ENCODE measurements at places on chromosomes 7 and 10.

- no peak overlapping the region for H3K4me3 ChIP-seq
- H3K27ac ChIP-seq = no peak overlapping the region
- no peaks in the 10 kb centered on the region for H3K27me3 ChIP-seq
Observed at GRCh38 chr7:127527561-127527960, 57.8 kb downstream of the GCC1 start.

DNA sequence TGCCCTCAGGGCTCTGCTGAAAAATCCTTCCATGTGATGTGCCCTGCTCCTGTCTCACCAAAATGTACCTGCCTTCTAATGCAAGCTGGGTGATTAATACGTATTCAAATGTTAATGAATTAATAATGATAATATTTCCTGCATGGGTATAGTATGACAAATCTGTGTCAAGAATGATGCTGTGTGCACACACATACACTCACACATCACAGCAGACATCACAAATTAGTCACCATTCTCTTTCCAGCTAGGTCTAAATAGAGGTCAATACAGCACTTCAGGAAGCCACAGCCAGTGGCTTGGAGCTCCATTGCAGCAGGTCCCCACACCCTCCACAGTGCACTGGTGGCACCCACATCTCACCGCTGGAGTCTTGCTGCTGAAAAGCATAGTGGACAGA, 681.2 kb upstream of the NRP1 start:
- no peaks in the 10 kb centered on the region for H3K4me1 ChIP-seq
- no peaks in the 10 kb centered on the region for H3K27me3 ChIP-seq
- no peaks in the 10 kb centered on the region for H3K36me3 ChIP-seq
- no peak overlapping the region for H3K4me3 ChIP-seq
- no peak for DNase-seq
- no peak overlapping the region for H3K27ac ChIP-seq

DNA sequence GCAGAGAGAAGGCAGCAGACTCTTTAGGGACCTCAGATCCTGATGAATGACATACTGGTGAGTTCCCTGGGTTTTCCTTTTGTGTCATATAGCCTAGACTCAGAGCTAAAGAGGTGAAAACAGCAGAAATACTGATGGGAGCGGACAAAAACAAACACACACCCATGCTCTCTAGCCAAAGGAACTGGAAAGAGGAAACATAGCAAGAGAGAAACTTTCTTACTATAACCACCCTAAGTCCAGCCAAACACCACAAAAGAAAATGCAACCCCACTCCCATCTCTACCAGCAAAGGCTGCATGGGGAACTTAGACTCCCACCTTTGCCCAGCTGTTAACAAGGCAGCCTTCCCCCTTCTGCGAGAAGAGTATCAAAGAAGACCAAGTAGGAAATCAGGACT, 16.3 kb downstream of the GSAP start:
- no peak overlapping the region for H3K27ac ChIP-seq
- no peaks in the 10 kb centered on the region for H3K36me3 ChIP-seq
- H3K4me1 ChIP-seq = no peaks in the 10 kb centered on the region

DNA sequence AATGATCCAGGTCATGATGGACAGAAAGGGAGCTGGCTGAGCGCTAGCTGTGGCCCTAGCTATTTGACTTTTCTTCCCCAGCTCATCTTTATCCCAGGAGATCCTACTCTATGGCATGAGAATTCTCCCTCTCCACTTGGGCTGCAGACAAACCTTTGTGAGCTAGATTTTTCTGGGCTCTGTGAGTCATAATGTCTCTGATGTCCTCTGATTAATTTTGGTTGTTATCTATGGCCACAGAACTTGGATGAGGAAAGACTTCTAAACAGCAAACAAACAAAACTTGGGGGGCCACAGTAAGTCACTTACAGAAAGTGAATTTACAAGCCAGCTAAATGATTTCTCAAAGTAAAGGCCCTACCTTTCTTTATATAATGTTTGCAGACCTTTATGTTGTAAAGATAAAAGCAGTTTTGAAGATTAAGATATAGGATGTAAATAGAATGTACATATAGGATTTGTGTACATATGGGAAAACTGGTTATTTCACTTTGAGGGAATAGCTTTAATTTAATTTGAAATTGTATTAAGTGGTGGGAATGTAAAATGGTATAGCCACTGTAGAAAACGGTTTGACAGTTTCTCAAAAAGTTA, 10.4 kb downstream of the ABLIM1 start:
- H3K4me3 ChIP-seq = no peak overlapping the region

DNA sequence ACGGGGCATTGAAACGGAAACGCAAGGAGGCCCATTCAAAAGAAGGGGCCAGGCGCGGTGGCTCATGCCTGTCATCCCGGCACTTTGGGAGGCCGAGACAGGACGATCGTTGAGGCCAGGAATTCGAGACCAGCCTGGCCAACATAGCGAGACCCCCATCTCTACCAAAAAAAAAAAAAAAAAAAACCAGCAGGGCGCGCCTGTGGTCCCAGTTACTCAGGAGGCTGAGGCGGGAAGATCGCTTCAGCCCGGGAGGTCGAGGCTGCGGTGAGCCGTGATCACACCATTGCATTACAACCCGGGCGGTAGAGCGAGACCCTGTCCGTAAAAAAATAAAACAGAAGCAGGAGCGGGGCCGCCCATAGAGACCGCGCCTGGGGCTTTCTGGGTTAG, 396 bp downstream of the PSMG3 start:
- H3K36me3 ChIP-seq = peaks cover 22% of the 10 kb centered on the region
- DNase-seq = peak; percentile 17
- no peaks in the 10 kb centered on the region for H3K27me3 ChIP-seq
- peaks cover 31% of the 10 kb centered on the region for H3K4me1 ChIP-seq
- H3K27ac ChIP-seq = no peak overlapping the region

DNA sequence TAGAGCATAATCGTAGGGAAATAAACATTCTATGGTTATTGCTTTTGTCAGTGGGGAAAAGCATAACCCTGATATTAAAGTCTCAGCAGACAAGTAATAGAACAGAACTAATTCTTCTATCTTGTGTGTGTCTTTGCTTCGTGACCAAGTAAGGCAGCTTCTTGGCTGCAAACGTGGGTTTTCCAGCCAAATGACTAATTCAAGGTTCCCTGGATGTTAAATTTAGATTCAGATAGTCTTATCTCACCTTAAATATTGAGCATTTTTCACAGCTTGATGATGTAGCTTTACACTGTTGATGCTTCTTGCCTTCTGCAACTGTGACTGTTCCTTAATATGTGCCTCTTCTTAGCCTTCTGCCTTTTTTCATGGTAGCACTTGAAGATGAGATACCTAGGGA, 113.0 kb downstream of the EXOC4 start:
- DNase-seq = no peak
- H3K27me3 ChIP-seq = no peaks in the 10 kb centered on the region
- H3K27ac ChIP-seq = peak overlapping the region; percentile 7
- no peaks in the 10 kb centered on the region for H3K36me3 ChIP-seq

DNA sequence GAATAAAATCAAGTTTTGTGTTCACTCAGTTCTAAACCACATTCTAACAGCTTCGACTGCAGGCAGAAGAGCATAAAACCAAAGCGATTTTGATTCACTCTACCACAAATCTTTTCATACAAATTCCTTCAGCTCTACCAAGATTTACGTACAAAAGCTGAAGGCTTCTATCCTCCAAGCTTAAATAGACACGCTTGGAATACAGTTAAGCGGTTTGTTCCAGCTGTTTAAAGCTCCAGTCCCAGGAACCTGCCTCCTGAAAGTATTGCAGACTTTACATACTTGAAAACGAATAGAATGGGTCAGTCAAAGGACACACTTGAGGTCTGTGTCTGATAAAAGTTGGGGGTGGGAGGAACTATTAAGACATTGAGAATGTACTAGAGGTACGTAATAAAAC, 102.9 kb downstream of the MPP7 start:
- H3K36me3 ChIP-seq = no peaks in the 10 kb centered on the region

DNA sequence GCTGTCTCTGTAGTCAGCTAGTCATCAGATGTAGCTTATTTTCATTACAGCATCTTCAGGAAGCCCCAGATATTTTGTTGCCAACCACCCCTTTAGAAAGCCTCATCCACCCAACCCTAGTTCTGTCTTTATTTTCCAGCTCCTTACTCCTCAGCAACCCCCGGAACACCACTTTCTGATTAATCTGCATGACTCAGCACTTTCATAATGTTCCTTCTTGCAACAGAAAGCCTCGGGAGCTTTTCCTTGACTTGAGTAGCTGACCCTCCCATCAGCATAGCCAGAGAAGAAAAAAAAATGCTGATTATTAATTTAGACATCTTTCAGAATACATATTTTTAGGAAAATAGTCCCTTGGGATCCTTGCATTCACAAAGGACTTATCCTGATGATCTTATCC, 244.0 kb upstream of the CXCL12 start:
- DNase-seq = peak; percentile 78
- no peak overlapping the region for H3K4me3 ChIP-seq
- H3K36me3 ChIP-seq = no peaks in the 10 kb centered on the region
- H3K27me3 ChIP-seq = no peaks in the 10 kb centered on the region

DNA sequence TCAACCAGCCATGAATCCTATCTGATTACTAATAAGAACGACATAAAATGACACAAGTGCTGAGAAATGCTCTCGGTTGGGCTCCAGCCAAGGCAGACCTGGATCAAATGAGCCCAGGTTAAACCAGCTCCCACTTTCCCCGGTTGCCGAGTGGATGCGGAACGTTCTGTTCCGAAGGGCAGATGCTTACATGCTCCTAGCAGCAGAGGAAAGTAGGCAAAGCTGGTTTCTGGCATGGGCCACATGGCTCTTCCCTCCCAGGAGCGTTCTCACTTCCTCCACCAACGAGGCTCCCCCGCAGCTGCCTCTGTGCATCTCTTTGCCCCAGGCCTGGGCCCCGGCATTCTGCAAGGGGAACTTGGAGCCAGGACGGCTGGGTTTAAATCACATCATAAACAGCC, 61.8 kb upstream of the SDK1 start:
- no peak overlapping the region for H3K4me3 ChIP-seq
- H3K27ac ChIP-seq = peak overlapping the region; percentile 68
- no peaks in the 10 kb centered on the region for H3K27me3 ChIP-seq
- no peak for DNase-seq
- no peaks in the 10 kb centered on the region for H3K36me3 ChIP-seq
- H3K4me1 ChIP-seq = peaks cover 12% of the 10 kb centered on the region

GRCh38 chr7:40412323-40412722, 277.5 kb downstream of the SUGCT start:
- H3K27ac ChIP-seq = no peak overlapping the region
- no peaks in the 10 kb centered on the region for H3K4me1 ChIP-seq
- no peaks in the 10 kb centered on the region for H3K27me3 ChIP-seq
- no peak overlapping the region for H3K4me3 ChIP-seq

DNA sequence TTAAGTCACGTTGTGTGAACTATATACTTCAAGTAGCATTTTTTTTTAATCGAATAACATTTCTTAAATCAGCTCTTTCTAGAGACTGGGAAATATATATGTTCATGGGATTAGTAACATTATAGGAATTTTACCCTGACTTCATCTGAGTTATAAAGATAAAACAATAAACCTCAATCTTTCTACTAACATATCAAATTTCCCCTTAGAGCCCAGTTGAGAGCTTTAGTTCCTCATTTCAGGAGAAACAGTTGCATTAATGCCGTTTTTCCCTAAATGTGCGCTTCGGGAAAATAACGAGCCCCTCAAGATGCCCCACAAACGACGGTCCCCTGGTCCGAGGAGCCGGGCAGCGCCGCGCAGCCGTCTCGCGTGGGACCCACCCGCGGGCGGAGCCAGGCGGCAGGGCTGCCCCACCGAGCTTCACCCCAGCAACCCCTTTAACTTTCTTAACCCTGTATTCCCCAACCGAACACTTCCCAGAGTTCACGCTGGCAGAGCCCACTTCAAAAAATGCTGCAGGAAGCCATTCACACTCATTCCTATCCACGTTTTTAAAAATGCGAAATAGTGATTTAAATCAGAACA, 152.5 kb upstream of the YAE1 start:
- H3K27me3 ChIP-seq = no peaks in the 10 kb centered on the region
- H3K4me1 ChIP-seq = no peaks in the 10 kb centered on the region
- H3K4me3 ChIP-seq = peak overlapping the region; percentile 86

- H3K4me1 ChIP-seq = peaks cover 7% of the 10 kb centered on the region
- H3K36me3 ChIP-seq = peaks cover 31% of the 10 kb centered on the region
- no peak overlapping the region for H3K27ac ChIP-seq
- no peak overlapping the region for H3K4me3 ChIP-seq
- DNase-seq = no peak
Observed at GRCh38 chr7:50685135-50686065, 97.3 kb downstream of the GRB10 start.

GRCh38 chr7:157301610-157302120, 35.1 kb upstream of the DNAJB6 start:
- peaks cover 8% of the 10 kb centered on the region for H3K36me3 ChIP-seq
- H3K27ac ChIP-seq = no peak overlapping the region
- H3K27me3 ChIP-seq = no peaks in the 10 kb centered on the region
- peaks cover 23% of the 10 kb centered on the region for H3K4me1 ChIP-seq
- H3K4me3 ChIP-seq = no peak overlapping the region

- H3K4me1 ChIP-seq = no peaks in the 10 kb centered on the region
- DNase-seq = no peak
- H3K36me3 ChIP-seq = no peaks in the 10 kb centered on the region
- H3K4me3 ChIP-seq = no peak overlapping the region
- no peaks in the 10 kb centered on the region for H3K27me3 ChIP-seq
- H3K27ac ChIP-seq = no peak overlapping the region
Observed at GRCh38 chr10:62760401-62760800, 44.1 kb upstream of the ADO start.

- H3K27ac ChIP-seq = no peak overlapping the region
- no peaks in the 10 kb centered on the region for H3K27me3 ChIP-seq
- peaks cover 6% of the 10 kb centered on the region for H3K4me1 ChIP-seq
- no peak overlapping the region for H3K4me3 ChIP-seq
- DNase-seq = no peak
Observed at GRCh38 chr10:69367469-69367868, 49.2 kb downstream of the TACR2 start.

GRCh38 chr7:26912338-26912737, 47.9 kb upstream of the SKAP2 start:
- H3K4me3 ChIP-seq = no peak overlapping the region
- H3K27me3 ChIP-seq = no peaks in the 10 kb centered on the region
- no peaks in the 10 kb centered on the region for H3K36me3 ChIP-seq

DNA sequence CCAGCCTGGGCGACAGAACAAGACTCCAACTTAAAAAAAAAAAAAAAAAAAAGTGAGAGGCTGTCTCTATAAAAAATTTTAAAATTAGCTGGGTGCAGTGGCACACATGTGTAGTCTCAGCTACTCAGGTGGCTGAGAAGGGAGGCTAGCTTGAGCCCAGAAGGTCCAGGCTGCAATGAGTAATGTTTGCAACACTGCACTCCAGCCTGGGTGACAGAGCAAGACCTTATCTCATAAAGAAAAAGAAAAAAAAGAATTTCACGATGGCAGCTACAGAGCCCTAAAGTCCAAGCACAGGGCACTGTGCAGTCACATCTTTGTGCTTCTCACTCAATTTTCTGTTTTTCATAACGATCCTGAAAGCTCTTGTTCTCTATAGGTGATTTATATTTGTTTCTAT, 209.5 kb upstream of the KCTD7 start:
- H3K27ac ChIP-seq = no peak overlapping the region
- no peaks in the 10 kb centered on the region for H3K4me1 ChIP-seq
- H3K36me3 ChIP-seq = peaks cover 4% of the 10 kb centered on the region
- no peak overlapping the region for H3K4me3 ChIP-seq
- H3K27me3 ChIP-seq = no peaks in the 10 kb centered on the region

- no peaks in the 10 kb centered on the region for H3K27me3 ChIP-seq
- peak; percentile 24 for DNase-seq
- H3K4me3 ChIP-seq = no peak overlapping the region
- no peaks in the 10 kb centered on the region for H3K36me3 ChIP-seq
Observed at GRCh38 chr7:133645884-133646391, 393.1 kb downstream of the EXOC4 start.

Measured in mesenchymal stem cell (in vitro differentiated cells and primary cell).